ENCODE measurements at places on chromosomes 3 and 15.
A peak's percentile ranks its signal among the peaks of the same experiment; 100 is the strongest.

- no peak for DNase-seq
Observed at GRCh38 chr3:156483426-156483825, 71.5 kb downstream of the SSR3 start.

GRCh38 chr15:38115121-38115520 lies 137.5 kb upstream of the SPRED1 start:
- no peak for DNase-seq

- no peak for DNase-seq
Observed at GRCh38 chr3:14880447-14881106, 61.8 kb downstream of the FGD5 start.

DNA sequence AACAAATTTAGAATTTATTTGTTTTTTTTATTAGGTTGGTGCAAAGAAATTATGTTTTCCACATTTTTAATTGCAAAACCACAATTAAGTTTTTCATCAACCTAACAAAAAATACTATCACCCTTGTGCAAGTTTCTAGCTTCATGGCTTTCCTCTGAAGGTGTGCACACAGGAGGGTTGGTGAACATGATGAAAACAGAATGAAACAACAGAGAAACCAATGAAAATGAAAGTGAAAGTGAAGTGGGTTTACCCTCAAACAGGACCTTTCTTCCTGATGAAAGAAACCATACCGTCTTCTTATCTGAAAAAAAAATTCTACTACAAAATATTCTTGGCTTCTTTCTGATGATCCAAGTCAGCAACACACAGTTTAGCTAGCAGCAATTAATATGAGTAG lies 71.9 kb upstream of the FEZF2 start:
- no peak for DNase-seq

DNA sequence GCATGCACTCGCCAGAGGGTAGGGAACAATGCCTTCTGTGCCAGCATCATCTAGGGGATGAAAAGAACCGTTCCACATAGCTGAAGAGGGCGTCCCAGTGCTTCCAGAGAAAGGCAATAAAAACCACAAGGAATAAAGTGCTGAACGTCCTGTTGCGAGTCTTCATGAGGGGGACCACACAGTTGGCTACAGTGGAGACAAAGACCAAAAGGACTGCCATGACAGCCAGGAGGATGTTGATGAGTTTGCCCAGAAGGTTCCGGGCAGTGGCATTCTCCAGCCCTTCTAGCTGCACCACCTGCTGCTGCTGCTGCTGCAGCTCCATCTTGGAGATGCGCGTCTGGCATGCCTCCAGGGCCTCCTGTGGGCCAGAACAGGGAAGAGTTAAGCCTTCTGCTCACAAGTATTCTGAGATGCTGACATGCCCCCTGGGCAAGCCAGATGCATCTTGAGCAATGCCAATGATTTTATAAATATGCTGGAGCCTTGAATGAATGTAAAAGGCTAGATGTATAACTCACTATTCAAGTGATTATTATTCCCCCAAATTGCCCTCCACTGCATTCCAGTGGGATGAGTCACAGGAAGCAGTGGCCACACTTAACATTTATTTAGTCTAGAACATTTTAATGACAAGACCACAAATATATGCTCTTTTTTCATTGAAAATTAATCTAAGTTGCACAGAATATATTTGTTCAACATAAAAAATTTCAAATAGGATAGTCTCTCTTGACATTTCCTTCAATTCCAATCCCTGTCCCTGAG lies 45.1 kb upstream of the PLXND1 start:
- peak; percentile 24 for DNase-seq

- no peak for DNase-seq
Observed at GRCh38 chr3:150132101-150132749, 161.5 kb upstream of the PFN2 start.

Measured in uterus (tissue), 4 donors.